ENCODE measurements at places on chromosomes 6 and 20. TPM values are rescaled to one million over a fixed set of nuclear protein-coding genes. Genes with fewer than 3 reads are reported as not detected.

- no peak for DNase-seq
Measured at GRCh38 chr6:107032051-107032450, 4.1 kb downstream of the MTRES1 start.

GRCh38 chr20:32805721-32806120 lies 14.0 kb upstream of the MAPRE1 start:
- no peak for DNase-seq

GRCh38 chr6:169766921-169767736 lies 15.7 kb downstream of the ERMARD start:
- no peak for DNase-seq

The MYMX gene
- total RNA-seq: not detected

- DNase-seq: peak; percentile 76
Measured at GRCh38 chr20:49690899-49691620, 22.6 kb downstream of the B4GALT5 start.

The BTNL2 gene
- total RNA-seq: not detected

GRCh38 chr20:63415647-63416391 lies 54.7 kb upstream of the CHRNA4 start:
- DNase-seq: no peak

DNA sequence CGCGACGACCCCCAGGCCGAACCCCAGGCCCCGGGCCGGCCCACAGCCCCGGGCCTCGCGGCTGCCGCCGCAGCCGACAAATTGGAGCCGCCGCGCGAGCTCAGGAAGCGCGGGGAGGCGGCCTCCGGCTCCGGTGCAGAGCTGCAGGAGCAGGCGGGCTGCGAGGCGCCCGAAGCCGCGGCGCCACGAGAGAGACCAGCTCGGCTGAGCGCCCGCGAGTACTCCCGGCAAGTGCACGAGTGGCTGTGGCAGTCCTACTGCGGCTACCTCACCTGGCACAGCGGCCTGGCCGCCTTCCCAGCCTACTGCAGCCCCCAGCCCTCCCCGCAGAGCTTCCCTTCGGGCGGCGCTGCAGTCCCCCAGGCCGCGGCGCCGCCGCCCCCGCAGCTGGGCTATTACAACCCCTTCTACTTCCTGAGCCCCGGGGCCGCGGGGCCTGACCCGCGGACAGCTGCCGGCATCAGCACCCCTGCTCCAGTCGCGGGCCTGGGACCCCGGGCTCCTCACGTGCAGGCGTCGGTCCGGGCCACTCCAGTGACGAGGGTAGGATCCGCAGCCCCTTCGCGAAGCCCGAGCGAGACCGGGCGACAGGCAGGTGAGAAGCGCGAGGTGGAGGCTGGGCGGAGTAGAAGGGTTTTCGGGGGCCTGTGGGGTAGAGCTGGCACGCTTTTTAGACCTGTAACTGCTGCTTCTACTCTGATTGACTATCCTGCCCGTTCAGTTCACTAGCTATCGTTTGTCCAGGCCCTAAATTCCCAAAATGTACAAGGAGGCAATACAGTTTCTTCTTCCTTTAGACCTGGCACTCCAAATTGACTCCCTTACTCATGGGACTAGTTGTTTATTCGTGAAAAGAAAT lies 654 bp downstream of the FAM8A1 start:
- peak; percentile 81 for DNase-seq

- no peak for DNase-seq
Measured at GRCh38 chr20:17956099-17956685, 12.4 kb downstream of the SNX5 start.

The GNMT gene
- not detected for total RNA-seq

- no peak for DNase-seq
Measured at GRCh38 chr6:52399511-52400312, 20.4 kb upstream of the EFHC1 start.
